ENCODE measurements at places on chromosomes 5 and 9.

- DNase-seq = no peak
These were observed 182.2 kb downstream of the KCTD16 start for GRCh38 chr5:144352732-144353317.

DNA sequence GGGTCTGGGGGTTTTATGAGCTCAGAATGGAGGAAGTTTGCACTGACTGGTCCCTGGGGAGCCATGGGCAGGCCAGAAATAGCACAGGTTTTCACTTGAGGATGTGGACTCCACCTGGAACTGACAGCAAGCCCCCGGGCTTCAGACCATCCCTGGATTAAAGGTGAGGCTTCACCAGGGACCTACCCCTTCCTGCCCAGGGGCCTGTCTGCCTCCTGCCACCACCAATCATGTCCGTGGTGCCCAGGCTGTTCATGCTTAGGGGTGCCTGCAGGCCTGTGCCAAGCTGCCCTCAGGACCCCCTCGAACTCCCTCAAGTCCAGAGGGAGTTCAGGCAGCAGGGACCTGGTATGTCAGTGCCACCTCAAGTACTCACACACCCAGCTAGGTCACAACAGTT, 577.2 kb upstream of the EDIL3 start:
- no peak for DNase-seq

DNA sequence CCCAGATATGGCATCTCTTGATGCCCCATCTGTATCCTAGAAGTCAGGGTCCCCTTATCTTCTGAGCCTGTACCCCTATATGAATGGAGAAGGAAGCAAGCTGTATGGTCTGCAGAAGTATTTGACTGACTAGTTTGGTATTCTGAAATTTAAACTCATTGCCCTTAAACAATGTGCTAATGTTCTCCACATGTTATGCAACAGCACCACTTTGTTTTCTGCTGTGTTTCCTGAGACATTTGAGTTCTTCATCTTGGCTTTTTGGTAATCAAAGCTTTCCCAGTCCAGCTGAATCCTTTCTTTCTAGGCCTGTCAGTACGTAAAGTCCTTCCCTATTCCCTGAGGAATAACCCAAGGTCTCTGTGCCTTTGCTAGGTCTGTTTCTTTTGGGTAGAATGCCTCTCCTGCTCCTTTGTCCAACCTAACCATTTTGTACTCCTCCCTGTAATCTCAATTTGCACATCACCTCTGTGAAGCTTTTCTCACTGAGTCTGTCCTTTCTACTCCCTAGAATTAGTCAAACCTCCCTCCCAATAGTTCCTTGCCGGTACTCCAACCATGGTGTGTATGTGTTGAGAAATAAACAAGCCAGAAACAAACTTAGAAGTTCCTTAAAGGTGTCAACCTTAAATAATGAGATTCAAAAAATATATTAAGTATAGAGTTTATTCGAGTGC, 72.1 kb upstream of the HSPB3 start:
- no peak for DNase-seq

- no peak for DNase-seq
These were observed 249.6 kb upstream of the EDIL3 start for GRCh38 chr5:84634256-84634655.

DNA sequence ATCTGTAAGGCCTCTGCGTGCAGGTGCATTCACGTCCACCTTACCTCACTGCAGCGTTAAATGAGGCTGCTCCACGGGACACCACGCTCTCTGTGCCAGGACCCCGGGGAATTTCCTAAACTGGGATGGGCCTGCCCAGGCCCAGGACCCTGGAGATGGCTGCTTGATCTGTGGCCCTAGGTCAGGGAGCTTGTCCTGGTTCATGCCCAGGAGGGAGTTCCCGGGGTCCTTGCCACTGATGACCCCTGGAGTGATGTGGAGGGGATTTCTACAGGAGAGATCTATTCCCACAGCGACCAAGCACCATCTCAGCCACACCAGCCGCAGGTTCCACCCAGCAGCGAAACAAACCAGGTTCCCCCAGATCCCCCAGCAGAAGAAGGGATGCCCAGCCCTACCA, 3.5 kb downstream of the OR2V1 start:
- no peak for DNase-seq

- no peak for DNase-seq
These were observed 175.4 kb downstream of the KIAA0825 start for GRCh38 chr5:94442991-94443390.

DNA sequence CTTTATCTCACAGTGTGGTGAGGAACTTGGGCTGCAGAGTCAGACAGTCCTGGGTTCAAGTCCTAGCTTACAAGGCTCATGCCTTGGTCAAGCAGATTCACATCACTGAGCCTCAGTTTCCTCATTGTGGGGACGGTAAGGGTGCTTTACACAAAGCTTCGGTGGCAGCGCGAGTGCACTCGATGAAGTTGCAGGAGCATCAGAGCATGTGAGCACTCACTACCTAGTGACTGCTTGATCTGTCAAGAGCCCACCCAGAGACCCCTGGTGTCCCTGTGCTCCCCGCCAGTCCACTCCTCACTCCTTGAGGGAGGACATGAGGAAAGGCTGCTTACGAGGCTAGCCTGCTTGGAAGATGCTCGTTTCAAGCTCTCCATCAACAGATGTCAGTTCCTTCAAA, 56.2 kb upstream of the GARNL3 start:
- no peak for DNase-seq

GRCh38 chr5:37552770-37553719, 173.9 kb downstream of the WDR70 start:
- no peak for DNase-seq
